ENCODE measurements at places on chromosomes 2 and 18.

GRCh38 chr2:200786826-200787225, 24.9 kb upstream of the BZW1 start:
- DNase-seq = no peak

DNA sequence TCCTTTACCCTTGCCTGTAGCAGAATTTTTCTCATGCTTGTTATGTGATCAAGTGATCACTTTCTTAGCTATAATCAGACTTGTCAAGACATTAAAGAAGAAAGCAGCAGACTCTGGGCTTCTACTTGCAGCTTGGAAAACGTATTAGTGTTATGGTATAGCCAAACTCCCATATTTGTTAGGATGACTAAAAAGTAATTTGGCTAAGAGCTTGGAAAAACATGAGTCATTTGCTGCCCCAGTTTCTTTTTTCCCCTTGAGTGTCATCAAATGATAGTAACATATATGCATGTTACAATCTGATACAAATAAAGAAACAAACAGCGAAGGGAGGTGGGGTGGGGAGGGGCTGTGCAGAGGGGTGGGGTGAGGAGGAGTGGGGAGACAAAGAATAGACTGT, 155.5 kb downstream of the IKZF2 start:
- DNase-seq = no peak

DNA sequence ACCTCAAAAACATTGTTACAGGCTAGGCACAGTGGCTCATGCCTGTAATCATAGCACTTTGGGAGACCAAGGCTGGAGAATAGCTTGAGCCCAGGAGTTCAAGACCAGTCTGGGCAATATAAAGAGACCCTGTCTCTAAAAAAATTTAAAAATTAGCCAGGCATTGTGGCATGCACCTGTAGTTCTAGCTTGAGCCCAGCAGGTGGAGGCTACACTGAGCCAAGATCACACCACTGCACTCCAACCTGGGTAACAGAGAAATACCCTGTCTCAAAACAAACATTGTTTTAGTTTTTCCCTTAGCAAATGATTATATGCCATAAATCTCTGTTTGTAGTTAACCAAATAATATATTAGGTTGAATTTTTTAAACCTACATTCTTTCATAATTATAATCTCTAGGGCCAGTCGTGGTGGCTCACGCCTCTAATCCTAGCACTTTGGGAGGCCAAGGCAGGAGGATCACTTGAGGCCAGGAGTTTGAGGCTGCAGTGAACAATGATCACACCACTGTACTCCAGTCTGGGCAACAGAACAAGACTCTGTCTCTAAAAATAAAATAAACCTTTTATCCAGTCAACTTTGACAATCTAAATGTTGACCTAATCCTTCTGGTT, 13.3 kb upstream of the CYP20A1 start:
- no peak for DNase-seq

DNA sequence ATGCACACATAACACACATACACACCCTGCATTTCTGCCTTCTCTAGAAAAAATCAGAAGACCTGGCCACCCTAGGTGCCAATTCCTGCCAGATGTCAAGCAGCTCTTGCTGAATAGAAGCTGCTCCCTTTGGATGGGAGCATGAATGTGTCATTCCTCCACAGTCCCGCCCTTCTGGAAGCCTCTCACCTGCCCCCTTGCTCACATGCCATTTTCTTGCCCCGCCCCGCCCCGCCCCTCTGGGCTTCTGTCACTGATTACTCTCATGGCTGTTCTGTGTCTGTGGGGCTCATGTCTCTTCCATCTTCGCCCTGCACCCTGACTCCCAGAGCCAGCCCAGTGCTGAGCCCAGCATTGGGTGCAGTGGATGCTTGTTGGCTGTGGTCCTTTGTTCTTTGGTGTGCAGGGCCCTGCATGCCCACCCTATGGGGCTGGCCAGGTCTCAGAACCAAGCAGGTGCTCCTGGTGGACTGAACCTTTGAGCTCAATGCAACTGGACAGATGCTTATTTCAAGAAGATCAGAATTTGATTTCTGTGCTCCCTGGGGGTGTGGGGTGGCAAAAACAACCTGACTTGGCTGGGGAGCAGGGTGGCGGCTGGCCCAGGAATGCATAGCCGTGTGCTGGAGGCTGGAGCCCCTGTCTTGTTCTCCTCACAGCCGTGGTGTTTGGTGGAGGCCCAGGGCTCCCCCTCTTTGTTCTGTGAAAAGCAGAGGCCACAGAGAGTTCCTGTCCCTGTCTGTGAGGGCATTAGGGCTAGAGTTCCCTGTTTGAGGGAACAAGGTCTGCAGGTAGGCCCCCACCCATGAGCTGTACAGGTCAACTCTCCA, 140.6 kb upstream of the GLI2 start:
- DNase-seq = no peak

DNA sequence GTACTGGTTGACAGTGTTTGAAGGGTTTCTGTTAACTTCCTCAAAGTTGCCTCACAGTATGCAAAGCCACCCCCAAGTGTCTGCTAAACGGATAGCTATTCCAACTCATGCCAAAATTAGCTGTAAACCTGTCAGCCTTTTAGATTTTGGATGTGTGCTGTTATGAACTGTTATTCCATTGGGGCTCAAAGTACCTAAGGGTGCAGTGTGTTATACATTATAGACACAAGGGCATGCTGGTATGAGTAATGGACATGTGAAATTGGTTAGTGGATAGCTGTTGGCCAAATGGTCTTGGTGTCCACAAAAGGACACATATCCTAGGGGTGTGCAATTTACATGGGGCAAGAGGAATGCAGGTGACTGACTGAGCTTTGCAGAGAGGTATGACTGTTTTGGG, 33.7 kb upstream of the CCBE1 start:
- no peak for DNase-seq

- no peak for DNase-seq
These were observed 23.1 kb upstream of the GPC1 start for GRCh38 chr2:240412211-240412861.
